COR-L47 (cell line): ENCODE measurements at places on chromosomes 6 and 20.

DNA sequence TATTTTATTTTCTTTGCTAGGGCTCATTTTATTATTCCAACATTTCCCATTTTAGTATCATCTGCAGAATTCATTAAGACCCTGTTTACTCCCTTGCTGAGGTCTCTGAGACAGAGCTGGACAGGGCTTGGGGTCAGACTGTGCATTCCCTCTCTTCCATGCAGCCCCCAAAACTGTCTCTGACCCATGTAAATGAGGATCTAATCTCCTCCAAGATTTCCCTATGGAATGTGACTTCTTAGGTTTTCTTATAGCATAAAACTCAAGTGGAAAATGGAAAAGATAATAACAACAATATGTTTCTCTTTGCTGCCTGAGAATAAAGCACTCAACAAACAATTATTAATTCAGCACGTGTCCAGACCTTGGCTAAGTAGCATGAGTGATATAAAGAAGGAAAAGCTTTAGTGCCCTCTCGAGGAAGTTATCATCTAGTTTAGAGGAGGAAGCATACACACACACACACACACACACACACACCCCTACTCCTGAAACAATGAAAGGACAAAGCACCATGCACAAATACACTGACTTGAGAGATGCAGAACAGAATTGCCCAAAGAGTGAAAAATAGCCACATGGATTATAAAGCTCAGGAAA lies 815.5 kb downstream of the BCKDHB start:
- DNase-seq, result no peak

- DNase-seq, result no peak
Observed at GRCh38 chr20:4782378-4782772, 60.7 kb downstream of the PRND start.

- DNase-seq, result no peak
Observed at GRCh38 chr6:170250981-170251775, 39.7 kb downstream of the DLL1 start.

DNA sequence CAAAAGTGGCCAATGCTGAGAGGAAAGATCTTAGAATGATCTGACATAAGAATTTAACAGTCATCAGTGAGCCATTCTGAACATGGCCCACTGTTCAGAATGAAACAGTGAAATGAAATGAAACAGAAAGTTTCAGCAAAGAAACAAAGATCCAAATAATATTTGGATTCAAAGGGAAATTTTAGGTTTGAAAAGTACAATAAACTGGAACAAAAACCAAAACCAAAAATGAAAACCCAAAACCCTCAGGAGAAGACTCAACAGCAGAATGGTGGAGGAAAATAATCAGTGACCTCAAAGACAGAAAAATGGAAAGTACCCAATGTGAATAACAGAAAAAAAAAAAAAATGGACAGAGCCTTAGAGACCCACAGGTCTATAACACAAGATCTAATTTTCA lies 66.1 kb upstream of the EMILIN3 start:
- DNase-seq, result no peak

GRCh38 chr6:35237476-35237875 lies 22.1 kb upstream of the ZNF76 start:
- no peak for DNase-seq
